ENCODE measurements at places on chromosomes 5 and 9.

GRCh38 chr5:120140501-120140900 lies 323.6 kb upstream of the PRR16 start:
- DNase-seq = no peak

DNA sequence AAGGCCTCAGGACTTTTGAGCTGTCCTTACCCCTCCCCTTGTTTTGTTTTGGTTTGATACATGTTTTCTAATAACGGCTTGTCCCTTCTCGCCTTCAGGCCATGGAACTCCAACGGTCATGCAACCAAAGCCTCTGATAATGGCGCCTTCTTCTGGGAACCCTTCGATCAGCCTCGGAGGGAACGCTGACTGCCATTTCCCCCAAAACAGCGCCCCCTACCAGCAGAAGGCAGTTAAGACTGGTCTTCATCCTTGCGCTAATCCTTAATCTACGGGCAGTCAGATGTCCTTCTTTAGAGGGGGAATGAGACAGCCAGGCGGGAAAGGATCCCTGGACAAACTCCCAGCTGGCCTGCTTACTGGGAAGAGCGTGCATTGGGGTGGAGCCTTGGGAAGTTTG lies 276.6 kb downstream of the ICE1 start:
- DNase-seq = no peak

- no peak for DNase-seq
Observed at GRCh38 chr5:27140831-27141230, 102.4 kb upstream of the CDH9 start.

GRCh38 chr9:27333241-27334052 lies 36.5 kb upstream of the EQTN start:
- peak; percentile 57 for DNase-seq

DNA sequence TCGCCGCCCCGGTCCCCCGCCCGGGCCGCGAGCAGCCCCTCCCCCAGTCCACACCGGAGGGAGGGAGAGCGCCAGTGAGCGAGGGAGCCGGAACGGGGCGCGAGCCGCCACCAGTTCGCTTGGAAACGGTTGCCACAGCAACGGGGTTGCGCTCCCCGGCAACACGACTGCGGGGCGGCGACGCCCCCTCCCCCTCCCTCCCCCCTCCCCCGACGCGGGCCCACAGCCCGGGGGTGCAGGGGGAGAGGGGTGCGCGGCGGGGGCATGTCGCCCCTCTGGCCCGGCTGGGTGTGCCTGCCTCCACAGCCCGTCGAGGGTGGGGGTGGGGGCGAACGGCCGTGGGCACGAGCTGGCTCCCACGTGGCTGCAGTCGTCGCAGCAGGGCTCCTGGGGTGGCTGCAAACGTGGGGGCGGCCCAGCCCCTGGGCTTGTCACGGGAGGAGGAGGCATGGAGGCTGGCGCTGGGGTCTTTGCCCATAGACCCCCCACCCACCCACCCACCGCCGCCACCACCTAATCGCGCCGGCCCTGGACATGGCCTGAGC lies 524 bp downstream of the PRR7 start:
- DNase-seq = no peak

DNA sequence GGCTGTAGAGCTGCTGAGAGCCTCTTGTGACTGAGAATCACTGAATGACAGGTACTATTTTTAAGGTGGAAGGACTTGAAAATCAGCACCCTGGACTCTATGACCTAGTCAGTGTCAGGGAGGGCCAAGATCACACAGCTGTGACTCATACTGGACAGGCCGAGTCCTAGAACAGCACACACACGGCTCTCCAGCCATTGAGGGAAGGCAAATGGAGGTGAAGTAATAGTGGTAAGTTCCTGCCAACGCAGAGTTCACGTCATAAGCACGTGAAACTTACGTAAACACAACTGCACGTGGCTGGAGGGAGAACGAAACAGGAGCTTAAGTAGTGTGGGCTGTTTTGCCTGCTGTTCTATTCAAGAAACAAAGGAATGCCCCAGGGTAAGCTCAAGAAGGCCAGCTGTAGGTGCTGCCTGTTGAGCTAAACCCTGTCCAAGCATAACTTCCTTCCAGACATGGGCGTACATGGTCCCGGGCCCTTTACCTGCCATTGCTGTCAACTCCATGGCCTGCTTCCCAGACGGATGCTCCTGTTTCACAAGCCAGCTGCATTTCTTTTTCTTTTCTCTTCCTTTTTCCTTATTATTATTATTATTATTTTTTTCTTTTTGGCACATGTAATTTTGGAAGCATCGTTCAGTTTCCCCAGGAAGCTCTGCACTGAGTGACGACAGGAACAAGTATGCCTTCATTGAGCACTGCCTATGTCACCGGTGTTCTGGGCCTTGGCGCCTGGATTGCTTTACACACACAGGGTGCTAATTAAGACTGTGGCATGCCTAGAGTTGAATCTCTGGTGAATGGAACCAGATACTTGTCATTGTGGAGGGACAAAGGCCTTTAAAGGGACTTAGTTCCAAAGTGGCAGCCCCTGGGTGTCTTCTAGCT lies 10.2 kb upstream of the LCP2 start:
- no peak for DNase-seq

DNA sequence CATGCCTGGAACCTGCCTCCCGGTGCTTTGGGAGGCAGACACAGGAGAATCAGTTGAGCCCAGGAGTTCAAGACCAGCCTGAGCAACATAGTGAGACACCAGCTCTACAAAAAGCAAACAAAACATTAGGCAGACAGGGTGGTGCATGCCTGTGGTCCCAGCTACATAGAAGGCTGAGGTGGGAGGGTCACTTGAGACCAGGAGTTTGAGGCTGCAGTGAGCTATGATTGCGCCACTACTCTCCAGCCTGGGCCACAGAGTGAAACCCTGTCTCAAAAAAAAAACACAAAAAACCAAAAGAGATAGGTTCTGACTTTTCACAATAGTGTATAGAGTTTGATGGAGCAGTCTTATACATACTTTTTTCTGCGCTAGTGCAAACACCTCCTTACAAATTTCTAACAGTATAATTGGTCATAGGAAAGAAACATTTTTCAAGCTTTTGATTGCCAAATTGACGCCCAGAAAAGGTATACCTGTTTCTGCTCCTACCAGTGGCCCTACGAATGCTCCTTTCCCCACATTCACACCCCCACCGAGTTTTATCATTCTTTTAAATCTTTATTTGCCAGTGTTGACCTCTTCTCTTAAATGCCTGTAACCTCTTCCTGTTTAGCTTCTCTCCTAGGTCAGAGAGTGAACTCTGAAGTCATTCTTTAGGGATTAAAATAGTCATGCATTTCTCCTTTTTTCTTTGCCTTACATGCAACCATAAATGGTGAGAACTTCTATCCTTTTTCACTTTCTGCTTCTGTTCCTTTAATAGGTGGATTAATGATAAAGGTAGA lies 7.5 kb downstream of the DOCK8 start:
- peak; percentile 10 for DNase-seq

DNA sequence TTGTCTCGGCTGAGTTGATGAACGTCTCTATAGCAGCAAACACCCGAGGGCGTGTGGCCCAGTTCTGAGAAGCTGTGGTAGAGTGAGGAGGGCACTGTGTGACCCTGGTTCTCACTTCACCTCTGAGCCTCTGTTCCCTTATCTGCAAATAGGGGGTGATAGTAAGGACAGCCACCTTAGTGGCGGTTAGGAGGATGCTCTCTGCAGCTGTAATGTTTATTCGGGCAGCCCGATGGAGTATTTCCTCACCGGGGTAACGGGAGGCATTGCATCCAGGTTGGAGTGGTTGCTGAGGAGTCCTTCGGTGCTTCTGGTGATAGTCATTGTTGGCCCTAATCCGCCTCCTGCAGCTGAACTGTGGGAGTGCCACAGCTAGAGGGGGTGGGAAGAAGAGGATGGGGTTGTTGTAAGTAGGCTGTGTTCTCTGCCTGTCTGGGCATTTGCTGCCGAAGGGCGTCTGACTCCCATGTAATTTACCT lies 13.9 kb downstream of the PRRC2B start:
- peak; percentile 44 for DNase-seq

GRCh38 chr9:3045153-3045552 lies 201.3 kb upstream of the PUM3 start:
- DNase-seq = no peak

GRCh38 chr9:104944871-104945270 lies 16.9 kb upstream of the ABCA1 start:
- DNase-seq = no peak

- no peak for DNase-seq
Observed at GRCh38 chr5:96584712-96585111, 77.5 kb upstream of the CAST start.

GRCh38 chr5:149324641-149325040 lies 20.7 kb upstream of the GRPEL2 start:
- no peak for DNase-seq

DNA sequence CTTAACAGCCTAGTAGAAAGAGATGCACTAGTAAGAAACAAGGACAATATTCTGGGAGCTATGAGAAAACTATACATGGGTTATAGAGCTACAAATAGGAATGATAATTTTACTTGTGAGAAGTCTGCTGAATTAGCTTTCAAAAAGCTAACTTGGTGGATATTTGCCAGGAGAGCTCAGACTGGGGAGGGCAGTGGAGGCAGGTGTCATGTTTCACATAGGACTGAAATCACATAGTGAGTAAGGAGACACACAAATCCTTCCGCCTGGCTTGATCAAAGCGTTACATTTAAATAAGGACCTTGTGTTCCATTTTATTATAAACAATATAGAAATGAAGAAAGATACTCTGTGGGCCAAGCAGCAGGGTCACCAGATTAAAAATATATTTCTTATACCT lies 235.0 kb downstream of the ISL1 start:
- no peak for DNase-seq

- DNase-seq = no peak
Observed at GRCh38 chr5:11064763-11065450, 303.9 kb upstream of the DAP start.

- DNase-seq = no peak
Observed at GRCh38 chr5:177131352-177132135, 2.0 kb upstream of the NSD1 start.

DNA sequence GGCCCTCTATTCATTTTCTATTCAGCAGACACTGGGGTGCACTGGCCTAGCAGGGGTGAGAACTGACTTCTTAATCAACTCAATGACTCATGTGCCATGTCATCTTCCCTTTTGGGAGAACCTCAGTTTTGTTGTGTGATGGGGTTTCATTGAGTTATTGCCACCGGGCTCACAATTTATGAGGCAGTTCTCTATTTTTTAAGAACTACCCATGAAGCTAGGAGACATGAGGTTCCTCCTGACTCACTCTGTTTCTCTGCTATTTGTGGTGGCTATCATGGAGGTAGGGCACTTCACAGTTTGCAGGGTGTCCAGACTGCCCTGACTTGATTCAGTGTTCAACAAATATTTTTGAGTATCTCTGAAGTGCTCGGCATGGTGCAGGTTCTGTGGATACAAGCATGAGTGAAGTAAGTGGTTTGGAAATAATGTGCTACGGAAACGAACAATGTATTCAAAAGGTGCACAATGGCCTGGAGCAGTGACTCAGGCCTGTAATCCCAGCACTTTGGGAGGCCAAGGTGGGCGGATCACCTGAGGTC lies 39.3 kb downstream of the SPARC start:
- no peak for DNase-seq

- DNase-seq = no peak
Observed at GRCh38 chr5:35073160-35073559, 25.4 kb upstream of the AGXT2 start.

DNA sequence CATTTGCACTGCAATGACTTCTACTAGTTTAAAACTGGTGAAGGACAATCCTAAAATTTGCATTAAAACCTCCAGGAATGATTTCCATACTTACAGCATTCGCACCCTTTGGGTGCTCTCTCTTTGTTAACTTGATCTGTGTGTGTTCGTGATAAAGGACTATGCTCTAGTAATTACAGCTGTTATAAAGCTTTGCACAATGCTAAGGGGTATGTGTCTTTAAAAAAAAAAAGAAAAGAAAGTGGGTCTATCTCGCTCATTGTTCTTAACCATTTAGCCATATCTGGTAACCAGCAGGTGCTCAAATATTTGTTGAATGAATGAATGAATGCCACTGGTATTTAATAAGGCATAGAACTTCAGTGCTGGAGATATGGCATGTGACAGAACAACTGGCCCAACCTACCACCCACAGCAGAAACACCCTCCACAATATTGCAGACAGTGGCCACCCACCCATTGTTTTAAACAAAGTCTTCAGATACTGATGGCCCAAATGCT lies 8.7 kb downstream of the TRIM36 start:
- no peak for DNase-seq

- DNase-seq = no peak
Observed at GRCh38 chr5:94575196-94575595, 43.2 kb downstream of the KIAA0825 start.

GRCh38 chr5:142346706-142347105 lies 21.9 kb upstream of the SPRY4 start:
- no peak for DNase-seq

DNA sequence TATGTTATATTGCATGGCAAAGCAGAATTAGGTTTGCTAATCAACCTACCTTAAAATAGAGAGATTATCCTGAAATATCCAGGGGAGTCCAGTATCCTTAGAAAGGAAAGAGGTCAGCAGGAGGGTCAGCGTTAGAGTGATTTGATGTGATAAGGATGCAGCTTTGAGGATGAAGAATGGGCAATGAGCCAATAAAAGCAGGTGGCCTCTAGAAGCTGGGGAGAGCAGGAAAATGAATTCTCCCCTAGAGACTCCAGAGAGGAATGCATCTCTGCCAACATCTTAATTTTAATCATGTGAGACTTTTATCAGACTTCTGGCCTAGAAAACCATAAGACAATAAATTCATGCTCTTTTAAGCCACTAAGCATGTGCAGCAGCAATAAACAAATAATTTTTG lies 65.7 kb upstream of the SYK start:
- no peak for DNase-seq

DNA sequence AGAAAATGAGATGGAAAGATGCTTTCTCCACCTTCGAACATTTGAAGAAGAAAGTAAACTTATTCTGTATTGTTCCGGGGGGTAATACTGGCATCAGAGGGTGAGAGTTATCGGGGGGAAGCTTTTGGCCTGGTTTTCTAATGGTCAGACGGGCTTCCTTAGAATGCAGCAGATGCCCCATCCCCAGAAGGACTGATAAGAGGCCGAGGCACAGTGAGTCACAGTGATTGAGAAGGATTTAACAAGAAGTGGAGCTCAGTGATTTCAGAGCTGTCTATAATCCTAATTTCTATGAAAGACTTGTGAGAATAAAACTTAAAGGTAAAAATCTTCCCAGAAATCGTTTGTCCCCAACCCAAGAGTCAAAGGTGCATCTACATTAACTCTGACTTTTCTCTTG lies 123.9 kb downstream of the DOCK8 start:
- no peak for DNase-seq

- DNase-seq = peak; percentile 48
Observed at GRCh38 chr5:136769900-136770684, 404.7 kb upstream of the TRPC7 start.
